ENCODE measurements at places on chromosomes 1 and 21. TPM values are rescaled to one million over a fixed set of nuclear protein-coding genes. Genes with fewer than 3 reads are reported as not detected.

NCF2 gene
- 5.4 TPM for total RNA-seq

CFHR1 gene
- not detected for total RNA-seq

GRCh38 chr1:26772687-26773086 lies 15.1 kb upstream of the PIGV start:
- DNase-seq = no peak
- peaks cover 20% of the 10 kb centered on the region for H3K4me1 ChIP-seq
- H3K27ac ChIP-seq = peak overlapping the region; percentile 0
- no peak overlapping the region for H3K4me3 ChIP-seq
- H3K27me3 ChIP-seq = no peaks in the 10 kb centered on the region

GRCh38 chr1:211485480-211485857 lies 6.5 kb downstream of the RD3 start:
- H3K4me3 ChIP-seq = no peak overlapping the region
- H3K4me1 ChIP-seq = no peaks in the 10 kb centered on the region
- DNase-seq = no peak

GRCh38 chr1:54596756-54597155 lies 26.6 kb downstream of the FAM151A start:
- no peaks in the 10 kb centered on the region for H3K36me3 ChIP-seq
- no peaks in the 10 kb centered on the region for H3K27me3 ChIP-seq
- no peaks in the 10 kb centered on the region for H3K4me1 ChIP-seq
- no peak for DNase-seq
- no peak overlapping the region for H3K27ac ChIP-seq

AMY2A gene
- total RNA-seq = not detected

CSMD2 gene
- total RNA-seq = not detected

DNA sequence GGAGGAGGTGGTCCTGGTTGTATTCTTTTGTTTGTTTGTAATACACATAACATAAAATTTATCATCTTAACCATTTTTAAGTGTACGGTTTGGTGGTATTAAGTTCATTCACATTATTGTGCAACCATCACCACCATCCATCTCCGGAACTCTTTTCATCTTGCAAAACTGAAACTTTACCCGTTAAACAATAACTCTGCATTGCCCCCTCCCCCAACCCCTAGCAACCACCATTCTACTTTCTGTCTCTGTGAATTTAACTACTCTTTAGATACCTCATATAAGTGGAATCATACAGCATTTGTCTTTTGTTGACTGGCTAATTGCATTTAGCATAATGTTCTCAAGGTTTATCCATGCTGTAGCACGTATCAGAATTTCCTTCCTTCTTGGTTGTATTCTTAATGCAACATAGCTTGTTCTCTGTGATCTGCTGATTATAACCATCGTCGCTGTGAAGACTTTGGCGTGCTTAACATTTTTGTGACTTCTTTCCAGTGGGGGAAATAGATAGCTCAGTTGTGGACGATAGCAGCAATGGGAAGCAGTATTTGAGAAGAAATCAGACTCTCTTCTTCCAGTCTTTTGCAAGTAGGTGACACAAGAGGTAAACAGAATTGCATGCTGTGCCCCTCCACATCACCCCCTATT lies 117.5 kb upstream of the HOOK1 start:
- no peaks in the 10 kb centered on the region for H3K36me3 ChIP-seq
- peak overlapping the region; percentile 49 for H3K4me3 ChIP-seq
- peak; percentile 21 for DNase-seq
- H3K27ac ChIP-seq = peak overlapping the region; percentile 27

- H3K36me3 ChIP-seq = no peaks in the 10 kb centered on the region
- no peaks in the 10 kb centered on the region for H3K4me1 ChIP-seq
- no peak overlapping the region for H3K27ac ChIP-seq
- H3K27me3 ChIP-seq = peaks cover 6% of the 10 kb centered on the region
Measured at GRCh38 chr1:50300297-50300696, 122.9 kb downstream of the DMRTA2 start.

DNA sequence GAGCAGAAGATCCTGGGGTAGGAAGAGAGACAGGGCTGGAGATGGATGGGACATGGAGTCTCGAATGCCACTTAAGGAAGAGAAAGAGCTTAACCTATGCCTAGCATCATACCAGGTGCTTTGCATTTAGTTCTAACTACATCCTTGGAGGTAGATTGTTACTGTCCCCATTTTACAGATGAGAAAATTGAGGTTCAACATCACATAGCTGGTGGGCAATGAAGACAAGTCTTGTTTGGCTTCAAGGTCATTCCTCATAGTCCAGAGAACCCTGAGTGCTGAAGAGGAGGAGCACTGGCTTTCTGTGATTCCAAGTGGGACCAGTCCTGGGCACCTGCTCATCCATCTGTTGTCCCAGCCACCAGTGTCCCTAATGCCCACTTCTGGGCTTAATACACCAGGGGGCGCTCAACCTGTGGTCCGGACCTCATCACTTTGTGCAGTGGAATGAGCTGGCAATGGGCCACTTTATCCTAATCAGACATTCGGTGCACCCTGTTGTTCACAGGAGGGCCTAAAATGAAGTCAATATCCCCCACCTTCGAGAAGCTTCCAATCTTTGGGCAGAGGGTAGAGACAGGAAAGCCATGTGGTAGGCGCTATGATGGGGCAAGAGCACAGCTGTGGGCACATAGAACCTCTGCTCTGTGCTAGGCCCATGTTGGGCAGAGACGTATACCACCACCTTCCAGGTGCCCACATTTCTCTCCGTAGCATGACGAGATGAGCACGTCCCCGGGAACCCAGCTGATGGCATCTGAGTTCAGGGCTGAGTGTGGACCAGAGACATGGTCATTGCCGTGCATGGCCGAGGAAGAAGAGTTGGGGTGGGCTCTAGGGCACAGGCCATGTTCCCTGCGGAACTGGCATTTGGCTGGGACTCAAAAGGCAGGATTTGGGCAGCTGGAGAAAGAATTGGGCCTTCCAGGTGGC lies 9.2 kb downstream of the RPS6KA1 start:
- H3K4me3 ChIP-seq = no peak overlapping the region
- H3K4me1 ChIP-seq = peaks cover 69% of the 10 kb centered on the region
- H3K27ac ChIP-seq = peak overlapping the region; percentile 11

- no peak overlapping the region for H3K4me3 ChIP-seq
- DNase-seq = no peak
- H3K36me3 ChIP-seq = no peaks in the 10 kb centered on the region
- H3K4me1 ChIP-seq = peaks cover 22% of the 10 kb centered on the region
Measured at GRCh38 chr1:52748119-52748518, 21.9 kb downstream of the ZYG11B start.

- no peaks in the 10 kb centered on the region for H3K4me1 ChIP-seq
- no peak for DNase-seq
- no peaks in the 10 kb centered on the region for H3K36me3 ChIP-seq
- peaks cover 7% of the 10 kb centered on the region for H3K27me3 ChIP-seq
- no peak overlapping the region for H3K27ac ChIP-seq
- H3K4me3 ChIP-seq = no peak overlapping the region
Measured at GRCh38 chr21:35677298-35677841, 383.0 kb downstream of the SETD4 start.

All from activated naive CD8-positive, alpha-beta T cell treated with anti-CD3 and anti-CD28 coated beads for 36 hours (primary cell).